ENCODE measurements at places on chromosomes 13 and 19.

DNA sequence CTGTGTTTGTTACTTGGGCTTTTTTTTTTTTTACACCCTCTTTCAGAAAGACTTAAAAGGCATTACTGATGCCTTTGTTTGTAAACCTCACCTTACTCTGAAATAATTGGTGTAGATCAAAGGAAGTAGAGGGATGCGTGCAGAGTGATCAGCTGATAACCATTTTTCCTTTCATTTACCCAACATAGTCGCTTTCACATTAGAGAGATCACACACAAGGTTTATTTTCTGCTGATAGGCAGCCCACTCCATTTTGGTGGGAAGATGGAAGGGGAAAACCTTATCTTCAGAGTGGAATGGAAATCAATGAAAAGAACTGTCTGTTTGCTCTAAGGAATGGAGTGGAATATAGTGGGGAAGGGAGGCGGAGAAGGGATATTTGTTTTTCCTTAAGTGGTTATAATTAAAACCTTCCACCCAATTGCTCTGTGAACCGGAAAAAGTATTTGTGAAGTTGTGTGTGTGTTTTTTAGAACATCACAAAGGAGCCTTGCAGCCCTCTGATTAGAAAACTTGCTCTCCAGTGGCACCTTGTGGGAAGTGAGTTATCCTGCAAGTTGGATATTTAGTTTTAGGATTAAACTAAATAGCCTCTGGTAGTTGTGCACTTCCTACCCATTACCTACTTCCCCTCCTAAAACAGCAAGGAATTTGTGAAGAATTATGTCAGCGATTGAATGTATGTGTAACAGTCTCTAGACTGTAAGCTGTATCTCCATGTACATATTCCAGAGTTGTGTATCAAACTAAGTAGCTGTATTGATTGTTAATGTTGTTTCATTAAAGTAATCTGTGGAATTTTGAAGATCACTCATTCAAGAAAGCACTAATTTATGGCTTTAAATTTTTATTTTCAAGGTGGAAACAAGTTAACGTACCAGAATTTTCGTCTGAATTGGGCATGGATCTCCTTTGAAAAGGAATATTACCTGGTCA lies 76.8 kb downstream of the FREM2 start:
- no peak for DNase-seq

GRCh38 chr19:45097450-45097775 lies 4.4 kb downstream of the PPP1R37 start:
- DNase-seq = no peak

- no peak for DNase-seq
These were observed 5.0 kb downstream of the PVR start for GRCh38 chr19:44648631-44649251.

- DNase-seq = no peak
These were observed 1540.9 kb upstream of the MIR17HG start for GRCh38 chr13:89806594-89806993.

DNA sequence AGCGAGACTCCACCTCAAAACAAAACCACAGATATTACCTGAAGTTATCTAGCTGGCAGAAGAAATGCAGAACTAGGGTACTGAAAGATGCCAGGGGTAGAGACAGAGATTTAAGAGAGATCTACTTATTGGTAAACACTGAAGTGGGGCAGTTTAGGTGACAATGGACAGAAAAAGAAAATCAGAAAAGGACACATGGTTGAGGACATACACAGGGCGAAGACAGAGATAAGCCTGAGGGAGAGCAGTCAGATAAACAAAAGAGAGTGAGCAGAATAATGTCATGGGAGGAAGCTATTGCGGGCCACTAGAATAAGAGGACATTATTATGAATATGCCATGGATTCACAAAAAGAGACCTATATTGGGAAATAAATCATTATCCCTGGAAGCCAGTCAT lies 3.3 kb downstream of the NEK5 start:
- DNase-seq = no peak

DNA sequence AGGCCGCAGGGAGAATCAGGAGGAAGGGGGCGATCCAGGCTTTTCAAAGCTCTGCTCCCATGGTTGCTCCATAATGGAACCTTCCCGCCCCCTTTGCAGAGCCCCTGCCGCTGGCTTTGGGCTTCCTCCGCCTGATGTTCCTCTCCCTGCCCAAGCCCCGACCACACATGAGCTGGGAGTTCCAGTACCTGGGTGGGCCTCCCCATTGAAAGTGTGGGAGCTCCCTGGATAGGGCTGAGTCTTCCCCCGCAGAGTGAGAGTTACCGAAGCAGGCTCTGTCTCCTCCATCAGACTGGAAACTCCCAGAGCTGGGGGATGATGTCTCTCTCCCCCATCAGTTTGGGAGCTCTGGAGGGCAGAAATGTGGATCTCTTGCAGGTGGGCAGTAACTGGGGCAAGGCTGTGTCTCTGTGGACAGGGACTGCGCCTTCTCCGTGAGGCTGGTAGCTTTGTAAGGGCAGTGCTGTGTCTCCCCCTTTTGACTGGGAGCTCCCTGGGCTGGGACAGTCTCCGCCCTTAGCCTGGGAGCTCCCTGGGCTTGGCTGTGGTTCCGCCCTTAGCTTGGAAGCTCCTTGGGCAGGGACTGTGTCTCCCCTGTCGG lies 722 bp downstream of the DCAF15 start:
- DNase-seq = no peak

DNA sequence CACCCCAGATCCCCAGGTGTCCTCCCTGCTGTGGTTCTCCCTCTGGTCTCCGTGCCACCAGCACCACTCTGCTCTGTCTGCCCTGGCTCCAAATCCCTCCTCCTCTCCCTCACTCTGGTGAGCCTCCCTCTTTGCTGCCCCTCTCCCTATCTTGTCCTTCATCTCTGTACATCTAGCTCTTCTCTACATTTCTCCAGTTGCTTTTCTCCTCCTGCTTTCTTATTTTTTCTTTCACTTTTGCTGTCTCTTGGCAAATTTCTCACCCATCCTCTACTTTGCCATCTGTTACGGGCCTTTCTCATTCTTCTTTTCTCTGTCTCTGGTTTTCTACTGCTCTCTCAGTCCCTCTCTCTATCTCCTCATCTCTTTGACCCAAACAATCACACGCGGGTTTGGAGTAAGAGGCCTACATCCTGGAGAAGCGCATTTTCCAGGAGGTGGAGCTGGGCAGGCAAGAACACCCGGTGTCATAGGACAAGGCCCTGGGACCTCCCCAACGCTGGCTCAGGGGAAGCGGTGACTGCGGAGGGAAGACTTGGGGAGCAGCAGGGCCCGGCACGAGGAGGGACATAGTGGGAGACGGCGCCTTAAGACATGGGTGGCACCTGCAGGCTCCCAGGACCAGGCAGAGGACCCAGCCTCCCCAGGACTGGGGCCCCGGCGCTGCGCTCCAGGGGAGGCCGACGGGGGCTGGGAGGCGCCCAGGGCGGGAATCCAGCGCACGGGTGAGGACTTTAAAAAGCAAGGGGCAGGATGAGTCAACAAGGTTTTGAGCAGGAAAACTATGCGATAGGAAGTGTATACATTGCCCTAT lies 9.9 kb downstream of the ZNF611 start:
- no peak for DNase-seq

DNA sequence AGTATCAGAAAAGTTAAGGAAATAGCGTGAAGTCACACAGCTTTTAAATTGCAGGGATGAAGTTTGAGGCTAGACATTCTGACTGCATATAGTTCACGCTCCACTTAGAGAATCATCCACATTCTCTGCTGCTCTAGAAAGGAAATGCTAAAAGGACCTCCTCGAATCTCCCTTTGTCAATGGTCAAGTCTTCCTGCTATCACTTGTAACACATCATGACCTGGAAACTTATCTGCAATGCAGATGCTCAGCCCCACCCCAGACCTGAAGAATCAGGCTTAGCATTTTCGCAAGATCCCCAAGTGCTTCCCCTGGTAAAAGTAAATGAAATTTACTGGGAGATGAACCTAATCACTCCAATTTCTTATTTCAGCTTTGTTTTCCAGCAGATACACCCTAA lies 372.1 kb downstream of the LIG4 start:
- no peak for DNase-seq

DNA sequence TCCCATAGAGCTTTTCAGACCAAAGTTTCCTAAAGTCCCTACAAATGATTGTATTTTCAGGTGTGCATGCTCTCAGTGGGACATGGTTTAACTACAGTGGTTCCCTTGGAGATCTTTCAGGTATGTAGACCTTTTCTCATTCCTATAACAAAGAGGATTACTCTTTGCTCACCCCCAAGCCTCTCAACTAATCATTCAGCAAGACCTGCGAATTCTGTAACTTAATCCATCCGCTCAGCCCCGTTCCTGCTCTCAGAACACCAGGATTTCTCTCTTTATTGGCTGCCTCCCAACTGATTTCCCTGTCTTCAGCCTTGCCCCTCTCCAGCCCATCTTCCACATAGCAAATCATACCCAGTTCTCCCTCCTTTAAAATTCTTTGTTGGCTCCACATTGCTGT lies 253.6 kb downstream of the MTUS2 start:
- no peak for DNase-seq

GRCh38 chr19:29476528-29476927 lies 49.3 kb upstream of the VSTM2B start:
- no peak for DNase-seq

DNA sequence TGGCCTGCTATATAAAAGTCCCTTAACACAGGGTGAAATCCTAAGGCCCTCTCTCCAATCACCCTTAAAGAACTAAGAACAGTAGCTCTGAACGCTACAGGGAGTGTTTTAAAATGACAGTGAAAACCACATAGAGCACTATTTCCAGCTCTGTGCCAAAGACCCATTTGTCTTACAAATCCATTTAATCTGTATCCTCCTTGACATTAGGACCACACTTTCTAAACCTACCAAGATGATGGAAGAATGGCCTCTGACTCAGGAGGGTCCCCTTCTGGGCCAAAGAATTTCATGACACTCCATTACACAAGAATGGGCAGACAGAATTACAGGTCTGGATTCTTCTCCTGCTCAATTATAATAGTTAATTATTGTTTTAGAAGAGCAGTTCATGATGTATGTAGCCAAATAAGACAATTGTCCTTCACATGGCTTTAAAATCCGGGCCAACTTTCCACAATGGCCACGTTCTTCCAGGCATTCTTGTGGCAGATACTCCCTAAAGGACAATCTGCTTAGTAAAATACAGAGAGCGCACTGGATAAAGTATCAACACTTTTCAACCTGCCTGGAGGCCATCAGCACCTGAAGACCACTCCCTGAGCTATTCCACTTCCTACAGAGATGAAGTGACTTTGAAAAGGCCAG lies 61.0 kb downstream of the STK24 start:
- DNase-seq = no peak

- no peak for DNase-seq
These were observed 12.1 kb upstream of the DACH1 start for GRCh38 chr13:71879129-71879535.

GRCh38 chr13:89755729-89756492 lies 1591.6 kb upstream of the MIR17HG start:
- DNase-seq = no peak

DNA sequence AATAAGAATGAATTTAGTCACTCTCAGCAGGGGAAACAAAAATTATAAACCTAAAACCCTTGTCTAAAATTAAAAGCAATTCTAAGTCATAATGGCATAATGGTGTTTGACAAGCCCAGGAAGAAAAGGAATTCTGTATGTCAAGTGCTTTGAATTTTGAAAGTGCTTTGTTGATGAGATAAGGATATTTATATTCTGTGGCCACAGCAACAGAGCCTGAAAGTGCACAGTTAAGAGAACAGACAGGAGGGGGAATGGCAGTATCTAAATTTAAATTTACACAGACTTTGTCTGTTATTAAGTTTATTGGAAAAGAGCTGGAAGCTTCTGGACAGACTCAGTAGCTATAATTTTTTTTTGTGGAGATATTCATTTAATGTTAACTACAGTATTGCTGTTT lies 69.8 kb downstream of the OLFM4 start:
- DNase-seq = no peak

DNA sequence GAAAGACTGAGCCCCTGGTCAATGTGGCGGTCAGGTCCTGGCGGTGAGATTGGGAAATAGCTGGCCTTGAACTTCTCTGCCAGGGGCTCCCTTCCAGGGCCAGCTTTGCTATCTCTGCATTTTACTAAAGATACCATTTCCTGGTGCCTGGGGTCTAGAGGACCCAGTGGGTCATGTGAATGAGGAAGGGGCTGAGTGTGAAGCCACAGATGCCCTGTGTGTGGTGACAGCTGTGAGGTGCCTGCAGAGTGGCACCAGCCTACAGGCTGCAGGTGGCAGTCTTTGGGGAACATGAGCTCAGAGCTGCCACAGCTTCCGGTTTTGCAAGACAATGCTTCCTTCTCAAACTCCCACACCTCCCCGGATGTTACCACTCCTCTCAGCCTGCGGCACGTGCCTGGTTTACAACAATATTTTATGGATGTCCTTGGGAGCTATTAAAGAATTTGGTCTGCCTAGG lies 5.2 kb upstream of the MLNR start:
- DNase-seq = no peak

Measured in stimulated activated CD8-positive, alpha-beta memory T cell treated with anti-CD3 and anti-CD28 coated beads, Interleukin-2, amount 100 ng/mL, for 1 hour (primary cell).